ENCODE measurements at places on chromosomes 7 and 10.

DNA sequence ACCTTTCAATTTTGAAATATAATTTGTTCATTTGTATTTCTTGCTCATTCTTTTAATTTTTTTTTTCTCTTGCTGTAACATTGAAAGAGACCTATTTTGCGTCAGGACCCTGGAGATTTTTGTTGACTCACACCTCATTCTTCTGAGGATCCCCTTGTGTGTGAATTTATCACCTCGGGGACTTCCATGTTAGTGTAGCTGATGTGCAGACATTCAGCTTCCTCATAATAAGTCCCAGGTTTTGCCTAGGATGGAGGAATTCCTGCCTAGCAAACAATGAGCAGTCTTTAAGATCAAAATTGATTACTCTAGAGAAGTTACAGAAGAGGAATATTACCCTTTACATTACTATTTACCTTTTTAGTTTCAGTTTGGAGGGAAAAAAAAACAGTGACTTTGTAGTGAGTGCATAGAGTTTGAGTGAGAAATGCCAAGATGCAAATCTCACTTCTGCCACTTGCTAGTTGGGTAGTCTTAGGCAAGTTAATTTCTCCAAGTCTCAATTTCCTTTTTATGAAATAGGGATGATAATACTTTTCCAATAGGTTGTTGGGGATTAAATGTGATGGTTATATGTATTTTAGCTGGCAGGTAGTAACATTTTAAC is 14.3 kb downstream of the TES start:
- no peak for DNase-seq

DNA sequence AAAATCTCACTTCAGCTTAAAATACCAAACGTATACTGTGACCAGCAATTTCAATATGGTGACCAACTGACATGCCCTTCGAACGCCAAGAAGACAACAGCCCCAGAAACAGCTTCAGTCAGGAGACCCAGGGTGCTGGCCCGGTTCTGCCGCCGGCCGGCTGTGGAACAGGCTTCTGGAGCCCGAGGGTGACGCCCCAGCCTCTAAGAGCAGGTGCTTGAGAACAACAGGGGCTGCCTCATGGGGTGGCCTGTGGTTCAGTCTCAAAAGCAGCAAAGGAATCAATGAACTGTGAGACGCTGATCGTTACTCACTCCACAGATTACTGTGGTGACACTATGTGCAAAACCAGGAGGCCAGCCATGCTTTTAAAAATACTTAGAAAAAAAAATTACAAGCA is 17.3 kb downstream of the GPER1 start:
- DNase-seq = no peak

- no peak for DNase-seq
These were observed 8.6 kb downstream of the FBXW4 start for GRCh38 chr10:101686133-101686925.

DNA sequence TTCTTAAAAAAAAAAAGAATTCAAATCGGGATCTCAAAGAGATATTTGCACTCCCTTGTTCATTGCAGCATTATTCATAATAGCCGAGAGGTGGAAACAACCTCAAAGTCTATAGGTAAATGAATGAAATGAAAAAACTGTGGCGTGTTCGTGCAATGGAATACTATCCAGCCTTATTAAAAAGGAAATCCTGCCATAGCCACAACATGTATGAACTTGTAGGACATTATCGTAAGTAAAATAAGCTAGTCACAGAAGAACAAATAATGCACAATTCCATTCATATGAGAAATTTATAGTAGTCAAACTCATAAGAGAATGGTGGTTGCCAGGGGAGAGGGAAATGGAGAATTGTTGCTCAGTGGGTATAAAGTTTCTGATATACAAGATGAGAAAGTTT is 37.9 kb downstream of the GRK5 start:
- no peak for DNase-seq

DNA sequence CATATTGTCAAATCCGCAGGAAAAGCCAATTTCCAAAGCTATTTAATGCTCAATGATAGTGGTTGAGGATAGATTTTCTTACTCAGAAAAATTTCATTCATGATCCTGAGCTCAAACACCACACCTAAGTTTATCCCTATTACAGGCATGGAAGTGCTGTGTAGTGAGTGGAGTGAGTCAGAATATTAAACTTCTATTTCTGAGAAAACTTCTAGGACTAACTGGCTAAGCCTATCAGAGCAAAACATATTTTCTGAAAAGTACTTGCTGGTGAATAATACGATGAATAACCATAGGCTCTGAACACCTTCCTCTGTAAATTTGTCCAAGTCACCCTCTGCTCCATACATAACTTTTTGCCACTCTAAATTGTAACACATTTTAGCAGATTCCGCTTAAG is 221.5 kb downstream of the SUGCT start:
- DNase-seq = no peak

DNA sequence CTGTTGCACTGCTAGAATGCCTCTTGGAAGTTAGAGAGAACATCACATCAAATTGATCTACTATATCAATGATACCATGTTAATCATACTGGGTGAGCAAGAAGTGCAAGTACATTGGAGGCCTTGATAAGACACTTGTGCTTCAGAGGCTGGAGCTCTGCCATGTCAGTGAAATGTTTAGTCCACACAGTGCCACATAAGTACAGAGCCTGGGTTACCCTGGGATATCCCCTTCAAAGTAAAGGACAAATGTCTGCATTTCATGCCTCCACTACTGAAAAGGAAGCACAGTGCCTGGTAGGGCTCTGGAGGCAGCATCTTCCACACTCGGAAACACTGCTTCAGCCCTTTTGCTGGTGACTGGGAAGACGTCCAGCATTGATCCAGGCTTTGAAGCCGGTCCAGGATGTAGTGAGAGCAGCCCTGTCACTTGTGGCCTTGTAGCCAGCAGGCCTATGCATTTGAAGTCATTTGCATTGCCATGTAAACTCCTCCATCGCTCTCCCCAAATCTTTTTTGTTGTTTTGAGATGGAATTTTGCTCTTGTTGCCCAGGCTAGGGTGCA is 15.7 kb upstream of the STN1 start:
- DNase-seq = no peak

GRCh38 chr7:47303014-47303694 is 278.8 kb downstream of the TNS3 start:
- DNase-seq = no peak

- DNase-seq = no peak
These were observed 65.6 kb upstream of the PDLIM1 start for GRCh38 chr10:95356190-95356955.

DNA sequence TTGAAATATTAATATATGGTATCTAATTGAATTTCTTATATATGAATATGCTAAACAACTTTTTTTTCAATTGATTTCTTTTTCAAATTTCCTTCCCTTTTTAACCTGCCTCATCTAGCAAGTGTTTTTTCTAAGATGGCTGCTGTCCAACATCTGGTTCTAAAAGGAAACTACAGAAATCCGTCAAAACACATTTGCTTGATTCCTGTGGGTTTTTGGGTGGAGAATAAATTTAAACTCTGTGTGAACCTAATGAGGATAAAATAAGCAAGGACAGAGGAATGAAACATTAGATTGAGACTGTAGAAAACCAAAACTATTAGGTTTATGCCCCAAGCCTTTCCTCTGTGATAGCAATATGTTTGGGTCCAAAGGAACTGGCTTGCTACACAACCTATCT is 75.5 kb upstream of the STARD3NL start:
- DNase-seq = no peak

GRCh38 chr7:40015790-40016296 is 65.8 kb downstream of the CDK13 start:
- peak; percentile 4 for DNase-seq

GRCh38 chr7:40516376-40516775 is 381.6 kb downstream of the SUGCT start:
- no peak for DNase-seq

- DNase-seq = no peak
These were observed 240.4 kb upstream of the LYZL1 start for GRCh38 chr10:29048506-29048905.

- DNase-seq = no peak
These were observed 39.5 kb upstream of the YAE1 start for GRCh38 chr7:39526666-39527065.

DNA sequence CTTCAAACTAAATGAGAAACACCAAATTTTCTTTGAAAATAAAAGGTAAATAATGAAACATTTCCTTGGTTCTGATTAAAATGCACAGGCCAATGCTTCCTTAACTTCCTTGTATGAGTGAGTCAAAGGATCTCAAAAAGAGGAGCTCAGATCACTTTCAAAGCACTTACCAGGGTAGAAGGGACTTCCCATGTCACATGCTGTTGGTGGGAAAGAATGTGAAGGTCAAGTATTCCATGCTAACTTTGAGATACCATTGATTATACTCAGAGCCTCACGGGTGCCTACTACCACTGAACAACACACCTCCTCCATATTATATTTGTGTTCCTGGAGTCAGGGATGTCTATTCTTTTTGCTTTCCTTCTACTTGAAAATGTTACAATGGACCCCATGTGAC is 233.5 kb upstream of the KIAA1217 start:
- DNase-seq = no peak

DNA sequence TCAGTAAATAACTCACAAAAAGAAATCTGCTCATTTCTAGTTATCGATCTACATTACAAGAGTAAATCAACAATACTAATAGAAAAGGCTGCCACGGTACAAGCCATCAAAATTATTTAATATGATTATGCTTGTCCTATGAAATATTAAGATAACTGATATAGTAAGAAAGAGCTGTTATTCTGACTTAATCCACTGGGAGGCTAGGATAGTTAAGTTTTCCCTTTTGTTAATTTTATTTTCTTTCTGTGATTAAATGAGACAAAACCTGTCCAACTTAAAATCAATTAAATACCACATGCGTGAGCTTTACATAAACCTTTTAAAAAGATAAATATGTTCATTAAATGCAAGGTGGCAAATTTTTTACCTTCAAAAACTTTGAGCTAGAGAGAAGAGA is 114.8 kb downstream of the LMBR1 start:
- DNase-seq = no peak

GRCh38 chr7:22598318-22598920 is 98.4 kb upstream of the STEAP1B start:
- DNase-seq = no peak

GRCh38 chr10:52111101-52111891 is 202.8 kb upstream of the DKK1 start:
- no peak for DNase-seq

- DNase-seq = no peak
These were observed 443.5 kb upstream of the ETV1 start for GRCh38 chr7:14432924-14433323.

GRCh38 chr7:101116898-101117297 is 10.0 kb upstream of the SERPINE1 start:
- DNase-seq = no peak

GRCh38 chr7:37550872-37551271 is 102.2 kb upstream of the ELMO1 start:
- no peak for DNase-seq

DNA sequence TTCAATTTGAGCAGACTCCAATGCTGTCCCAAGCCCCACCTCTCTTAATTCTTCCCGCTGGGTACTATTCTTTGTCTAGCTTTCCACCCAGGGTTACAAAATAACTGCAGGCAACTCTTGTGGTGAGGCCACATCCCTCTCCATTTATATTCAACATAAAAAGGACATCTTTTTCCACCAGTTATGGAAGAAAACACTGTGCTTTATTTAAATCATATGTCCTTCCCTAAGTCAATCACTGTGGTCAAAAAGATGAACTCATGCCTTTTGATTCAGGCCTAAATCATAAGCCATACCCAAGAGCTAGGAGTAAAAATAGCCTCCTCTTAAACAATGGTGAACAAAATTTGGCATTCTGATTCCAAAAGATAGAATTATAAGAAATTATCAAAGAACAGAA is 386.0 kb downstream of the SEMA3D start:
- DNase-seq = no peak

GRCh38 chr7:110881721-110882120 is 209.2 kb upstream of the LRRN3 start:
- no peak for DNase-seq

- no peak for DNase-seq
These were observed 3.8 kb upstream of the DDX50 start for GRCh38 chr10:68897336-68897741.

DNA sequence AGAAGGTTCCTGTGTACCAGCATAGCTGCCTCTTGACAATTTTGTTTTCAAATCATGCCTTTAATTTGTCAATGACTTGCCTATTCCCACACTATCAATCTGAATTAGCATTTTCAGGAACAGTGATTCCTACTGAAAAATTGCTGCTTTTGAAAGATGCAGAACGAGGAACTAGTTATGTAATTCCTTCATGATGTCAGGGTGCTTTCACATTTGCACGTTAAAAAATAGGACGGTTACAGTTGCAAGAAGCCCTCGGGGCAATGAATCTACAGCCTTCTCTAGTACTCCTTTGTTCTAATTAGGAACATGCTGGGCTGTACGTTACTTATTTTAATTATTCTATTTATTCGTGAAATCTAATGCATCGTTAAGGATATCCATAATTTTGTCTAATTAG is 253.9 kb downstream of the OTUD1 start:
- no peak for DNase-seq

DNA sequence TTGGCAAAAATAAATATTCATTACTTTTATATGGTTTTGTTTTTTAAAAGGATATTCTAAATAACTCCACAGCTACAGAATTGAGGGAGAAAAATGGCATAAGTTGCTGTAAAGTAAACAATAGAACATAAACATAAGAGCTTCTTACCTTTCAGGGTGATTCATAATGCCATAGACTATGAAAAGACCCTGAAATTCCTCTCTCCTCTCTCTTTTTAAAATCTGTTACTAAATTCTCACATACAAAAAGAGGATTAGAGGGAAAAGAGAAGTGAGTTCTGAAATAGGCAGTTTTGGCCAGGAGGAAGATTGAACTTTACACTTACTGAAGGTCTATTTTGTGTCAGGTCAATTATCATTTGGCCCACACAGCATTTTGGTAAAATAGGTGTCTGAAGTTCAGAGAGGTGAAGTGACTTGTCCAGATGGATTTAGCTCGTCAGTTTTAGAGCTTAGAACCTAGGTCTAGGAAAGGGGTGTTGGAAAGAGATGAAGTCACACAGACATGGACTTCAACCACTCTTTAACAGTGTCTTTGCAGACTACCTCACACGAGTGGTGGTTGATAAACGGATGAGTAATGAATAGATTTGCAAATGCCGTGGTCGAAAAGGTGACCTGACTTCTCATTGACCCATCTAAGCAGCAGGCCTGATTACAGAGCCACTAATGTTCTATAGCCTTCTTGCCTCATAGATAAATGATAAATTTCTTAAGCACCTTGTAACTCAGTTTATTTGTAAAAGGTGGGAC is 190.6 kb upstream of the CCDC6 start:
- DNase-seq = no peak
